ENCODE measurements at places on chromosomes 2 and 18.

- no peak for DNase-seq
Measured at GRCh38 chr2:238290091-238290509, 1.7 kb upstream of the PER2 start.

DNA sequence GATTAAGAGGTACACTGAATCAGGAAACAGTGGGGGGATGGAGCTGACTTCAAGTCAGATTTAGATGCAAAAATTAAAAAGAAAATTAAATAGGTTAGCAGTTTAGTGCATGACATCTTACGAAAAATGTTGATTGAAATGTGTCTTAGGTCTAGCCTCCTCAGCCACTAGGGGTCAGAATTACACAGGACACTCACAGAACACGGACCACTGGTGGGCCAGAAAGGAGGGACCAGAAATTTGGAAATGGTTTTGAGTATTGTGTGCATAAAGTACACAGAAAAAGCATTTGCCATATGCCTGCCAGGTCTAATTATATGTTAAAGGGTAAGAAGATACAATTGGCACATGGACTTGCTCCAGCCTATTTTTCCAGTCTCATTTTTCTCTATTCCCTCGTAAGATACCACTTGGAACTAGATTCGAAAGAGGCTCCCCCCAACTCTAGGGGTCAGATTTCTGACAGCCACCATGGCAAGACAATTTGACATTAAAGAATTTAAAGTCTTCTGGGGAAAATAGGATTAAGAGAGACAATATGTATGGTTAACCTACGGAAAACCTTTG is 550.2 kb upstream of the SETBP1 start:
- DNase-seq = no peak

DNA sequence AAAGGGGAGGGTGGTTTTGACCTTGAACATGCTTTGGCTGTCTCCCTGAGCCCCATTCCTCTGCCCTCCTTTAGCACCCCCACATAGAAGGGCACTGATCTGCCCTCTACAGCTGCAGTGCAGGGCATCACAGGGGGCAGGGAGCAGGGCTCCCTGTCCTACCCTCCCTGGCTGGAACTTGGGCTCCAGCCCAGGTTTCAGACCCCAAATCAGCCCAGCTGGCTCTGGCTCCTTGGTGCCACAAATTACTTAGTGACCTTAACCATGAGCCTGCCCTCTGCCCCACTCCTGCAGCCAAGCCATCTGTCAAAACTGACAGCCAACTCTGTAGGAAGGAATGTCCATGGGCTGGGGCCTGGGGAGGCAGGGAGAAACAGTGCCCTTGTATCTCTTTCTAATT is 105.6 kb downstream of the MAPK4 start:
- DNase-seq = no peak

DNA sequence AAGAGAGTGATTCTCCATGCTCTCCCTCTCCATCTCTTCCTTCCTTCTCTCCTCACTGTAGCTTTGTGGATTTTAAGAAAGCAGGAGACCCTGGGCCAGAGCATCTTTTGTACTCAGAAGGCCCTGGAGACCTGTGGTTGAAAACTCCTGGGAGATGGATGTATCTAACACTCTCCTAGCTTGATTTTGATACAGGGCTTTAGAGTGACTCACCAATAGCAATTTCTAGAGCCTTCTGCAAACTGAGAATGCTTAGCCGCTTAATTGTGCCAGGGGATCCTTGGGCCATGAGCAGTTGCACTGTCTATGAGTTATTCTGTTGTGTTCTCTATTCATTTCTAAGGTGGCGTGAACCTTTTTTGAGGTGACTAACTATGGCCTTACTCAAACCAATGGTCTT is 17.7 kb downstream of the HOXD1 start:
- DNase-seq = no peak

DNA sequence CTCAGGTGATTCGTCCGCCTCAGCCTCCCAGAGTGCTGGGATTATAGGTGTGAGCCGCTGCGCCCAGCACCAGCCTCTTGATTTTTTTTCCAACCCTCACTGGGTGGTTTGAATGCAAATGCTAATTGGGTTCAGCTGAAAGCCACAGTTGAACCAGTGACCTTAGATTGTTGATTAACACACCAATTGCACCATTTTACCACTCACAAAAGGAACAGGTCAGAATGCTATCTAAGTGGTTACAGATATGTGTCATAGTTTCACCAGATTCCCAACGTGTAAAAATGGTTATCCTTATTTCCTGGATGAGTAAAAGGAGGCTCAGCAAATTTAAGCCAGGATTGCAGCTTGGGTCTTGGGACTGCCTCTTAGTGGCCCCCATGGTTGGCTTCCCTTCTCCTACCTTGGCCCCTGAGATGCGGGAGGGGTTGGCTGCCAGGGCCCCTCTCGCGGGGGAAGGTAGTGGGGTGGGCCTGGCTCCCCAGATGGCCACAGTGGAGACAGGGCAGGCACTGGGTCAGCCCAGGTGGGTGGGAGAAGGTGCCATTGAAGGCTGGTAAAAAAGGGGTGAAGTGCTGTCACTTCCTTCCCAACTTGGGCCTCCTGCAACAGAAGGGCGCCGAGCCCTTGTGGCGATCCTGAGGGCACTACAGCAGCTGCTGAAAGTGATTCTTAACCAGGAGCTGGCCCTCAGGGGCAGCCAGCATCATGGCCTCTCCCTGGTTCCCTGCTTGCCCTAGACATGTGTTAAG is 164.9 kb upstream of the HAAO start:
- no peak for DNase-seq

- DNase-seq = no peak
Measured at GRCh38 chr18:32315881-32316280, 126.0 kb downstream of the MEP1B start.

DNA sequence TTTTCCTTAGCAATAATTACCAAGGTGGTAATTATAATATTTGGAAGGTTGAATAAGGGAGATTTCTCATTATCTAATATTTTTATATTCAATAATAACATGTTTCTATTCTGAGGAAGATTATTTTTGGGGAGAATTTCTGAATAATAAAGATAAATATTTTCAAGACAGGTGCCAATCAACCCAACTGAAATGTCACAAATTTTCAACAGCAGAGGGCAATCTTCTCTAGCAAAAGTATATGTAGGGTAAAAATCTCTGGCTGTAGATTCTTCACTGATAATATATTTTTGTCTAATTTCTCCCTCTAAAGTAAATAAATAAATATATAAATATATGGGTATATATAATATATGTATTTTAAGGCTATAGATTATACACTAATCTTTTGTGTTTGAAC is 1187.2 kb upstream of the CRIM1 start:
- DNase-seq = no peak

DNA sequence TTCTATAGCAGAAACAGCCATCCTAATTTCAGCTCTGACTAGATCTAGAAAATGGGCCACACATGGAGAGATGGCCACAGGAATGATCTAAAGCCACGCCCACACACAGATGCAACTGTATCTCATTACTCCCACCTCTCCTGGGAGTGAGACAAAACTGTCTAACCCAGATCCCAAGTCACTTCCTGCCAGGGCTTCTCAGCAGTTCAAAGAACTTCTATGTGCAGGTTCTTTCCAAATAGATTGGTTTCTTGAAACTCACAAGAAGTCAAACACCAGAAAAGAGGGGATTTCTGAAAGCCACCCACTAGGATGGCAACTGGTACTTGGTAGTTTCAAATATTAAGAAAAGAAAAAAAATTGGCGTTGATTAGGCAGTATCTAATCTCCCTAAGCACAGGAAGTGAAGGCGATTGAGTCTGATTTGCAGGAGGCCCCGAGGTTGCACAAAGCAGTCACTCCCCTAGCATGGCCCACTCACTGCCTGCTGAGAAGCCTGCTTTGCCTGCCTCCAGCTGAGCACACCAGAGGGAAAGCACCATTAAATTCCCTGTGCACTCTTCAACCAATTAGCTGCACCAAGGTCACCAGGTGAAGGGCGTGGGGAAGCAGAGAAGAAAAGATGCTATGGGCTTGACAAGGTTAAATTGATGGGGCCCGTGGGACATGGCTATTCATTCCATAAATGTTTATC is 51.1 kb downstream of the PAPOLG start:
- DNase-seq = peak; percentile 36

DNA sequence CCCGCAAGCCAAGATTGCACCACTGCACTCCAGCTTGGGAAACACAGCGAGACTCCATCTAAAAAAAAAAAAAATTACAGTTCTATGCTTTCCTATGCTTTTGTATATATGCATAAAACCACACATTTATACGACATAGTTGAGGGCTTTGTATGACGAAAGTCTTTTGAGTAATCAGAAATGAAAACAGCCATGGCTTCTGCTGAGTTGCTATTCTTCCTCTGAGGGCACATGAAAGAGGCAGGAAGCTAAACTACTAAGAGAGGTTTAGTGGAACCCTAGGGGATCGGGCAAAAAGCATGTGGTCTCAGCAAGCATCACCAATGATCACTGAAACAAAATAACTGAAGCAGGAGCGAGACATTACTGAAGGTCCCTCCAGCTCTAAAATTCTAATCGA is 99.6 kb downstream of the ZAP70 start:
- no peak for DNase-seq

DNA sequence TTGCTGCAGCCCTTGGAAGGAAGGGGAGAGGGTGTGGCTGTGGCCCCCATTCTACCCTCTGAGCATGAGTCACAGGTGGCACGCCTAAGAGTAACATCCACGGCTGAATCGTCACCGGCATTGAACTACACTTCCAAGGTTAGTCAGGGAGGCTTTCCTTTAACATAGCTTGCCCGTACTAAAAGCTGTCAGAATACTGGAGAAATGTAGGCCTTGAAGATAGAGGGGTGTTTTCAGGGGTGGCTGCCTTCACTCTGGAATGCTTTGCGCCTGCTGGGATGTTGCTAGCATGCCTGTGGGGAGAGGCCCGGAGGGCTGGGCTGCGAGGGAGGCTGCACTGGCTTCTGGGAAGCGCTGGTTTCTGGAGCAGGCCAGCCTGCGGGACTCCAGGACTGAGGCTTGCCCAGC is 333.7 kb downstream of the AGAP1 start:
- DNase-seq = no peak

DNA sequence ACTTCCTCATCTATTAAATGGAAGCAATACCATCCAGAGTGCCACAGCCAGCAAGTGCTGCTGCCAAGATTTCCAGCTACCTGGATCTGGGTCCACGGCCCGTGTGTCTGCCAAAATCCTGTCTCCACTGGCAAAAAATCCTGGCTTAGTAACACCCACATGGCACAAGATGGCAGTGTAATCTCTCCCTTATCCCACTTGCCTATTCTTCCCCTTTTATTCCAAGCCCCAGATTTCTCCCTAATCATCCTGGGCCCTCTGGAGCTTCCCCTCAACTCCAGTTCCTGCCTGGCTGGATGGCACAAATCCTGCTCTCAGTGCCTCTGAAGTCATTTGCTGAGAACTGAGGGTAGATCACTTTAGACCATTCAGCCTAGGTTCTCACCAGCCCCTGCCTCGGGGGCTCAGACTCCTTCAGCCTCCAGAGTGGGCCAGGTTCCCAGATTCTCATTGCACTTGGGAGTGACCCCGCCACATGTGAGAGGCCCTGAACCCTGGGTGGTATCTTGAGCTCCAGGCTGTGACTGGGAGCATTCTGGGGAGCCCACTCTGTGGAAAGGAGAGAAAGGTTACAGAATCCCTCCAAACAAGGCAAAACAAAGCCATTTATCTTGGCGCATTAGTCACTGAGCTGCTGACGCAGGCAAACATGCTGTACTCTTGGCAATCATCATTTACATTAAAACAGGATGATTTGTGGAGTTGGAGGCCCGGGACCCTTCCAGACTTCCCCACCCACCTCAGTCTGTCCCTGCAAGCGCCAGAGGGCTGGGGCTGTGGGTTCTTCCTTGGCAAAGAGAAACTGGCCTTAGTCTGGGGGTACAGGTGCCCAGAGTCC is 325.8 kb downstream of the DYSF start:
- DNase-seq = no peak

- DNase-seq = no peak
Measured at GRCh38 chr18:69648486-69648885, 247.8 kb downstream of the DOK6 start.

DNA sequence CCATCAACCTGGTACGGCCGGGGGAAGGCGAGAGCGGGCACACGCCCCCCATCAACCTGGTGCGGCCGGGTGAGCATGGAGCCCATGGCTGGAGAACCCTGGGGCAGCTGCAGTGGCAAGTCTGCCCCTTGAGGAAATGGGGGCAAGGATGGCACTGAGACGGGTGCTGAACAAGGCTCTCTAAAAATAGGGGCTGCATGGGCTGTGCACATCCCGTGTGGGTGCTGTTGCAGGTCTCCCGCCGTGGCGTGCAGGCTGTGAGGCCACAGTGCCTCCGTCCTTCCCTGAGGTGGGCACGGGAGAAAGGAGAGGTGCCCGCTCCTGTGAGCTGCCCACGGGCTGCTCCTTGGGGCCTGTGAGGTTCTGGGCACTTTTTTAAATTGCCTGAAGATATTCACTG is 99.2 kb downstream of the NFATC1 start:
- DNase-seq = no peak

DNA sequence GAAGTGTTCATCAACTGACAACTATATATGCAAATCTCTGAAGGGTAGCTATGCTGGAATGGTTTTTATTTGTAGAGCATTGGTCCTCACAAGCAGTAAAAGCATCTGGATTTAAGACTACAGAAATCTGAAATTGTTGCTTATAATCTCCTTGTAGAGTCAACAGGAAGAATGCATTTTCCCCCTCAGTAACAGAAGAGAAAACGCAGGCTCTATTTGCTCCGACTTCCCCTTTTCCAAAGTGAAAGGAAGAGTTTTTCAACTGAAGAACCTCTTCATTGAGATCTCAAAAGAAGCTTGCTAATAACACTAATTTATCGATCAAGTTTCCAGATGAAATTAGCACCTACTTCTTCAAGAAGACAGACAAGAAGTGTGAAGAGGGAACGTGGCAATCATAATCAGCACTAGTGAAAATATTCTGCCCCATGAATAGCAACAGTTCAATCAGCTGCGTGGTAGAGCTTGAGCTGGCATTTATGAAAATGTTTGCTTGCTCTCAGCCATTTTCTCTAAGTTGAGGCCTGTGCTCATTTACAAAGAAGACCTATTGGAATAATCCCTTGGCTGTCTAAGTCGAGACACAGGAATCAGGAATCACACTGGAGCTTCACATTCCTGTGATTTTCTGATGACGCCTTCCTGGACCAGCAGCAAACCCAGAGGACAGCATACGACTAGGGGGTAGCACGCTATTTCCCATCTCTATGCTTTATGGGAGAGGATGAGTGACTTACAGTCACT is 43.7 kb downstream of the TGIF1 start:
- DNase-seq = no peak

DNA sequence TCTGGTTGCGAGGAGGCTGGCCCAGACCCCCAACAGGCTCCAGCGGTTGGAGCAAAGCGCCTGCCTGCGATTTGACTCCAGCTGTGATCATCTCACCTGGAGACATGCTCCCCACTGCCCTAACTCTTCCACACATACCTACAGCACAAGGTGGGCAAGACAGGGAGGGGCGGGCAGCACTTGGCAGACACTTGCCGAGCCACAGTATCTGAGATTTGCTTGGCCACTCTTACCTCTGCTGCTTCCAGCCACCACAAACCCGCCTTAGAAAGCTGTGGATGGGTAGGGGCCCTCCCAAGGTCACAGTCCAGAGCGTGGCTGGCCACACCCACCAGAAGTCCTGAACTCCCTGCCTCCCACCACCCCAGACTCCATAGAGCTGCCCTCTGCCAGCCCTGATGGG is 8.2 kb downstream of the CYP26B1 start:
- DNase-seq = no peak
